ENCODE measurements at places on chromosomes 16 and 17.
A peak's percentile ranks its signal among the peaks of the same experiment; 100 is the strongest.

- no peak for DNase-seq
These were observed 264.6 kb upstream of the KCNJ16 start for GRCh38 chr17:69810326-69810965.

GRCh38 chr17:58329810-58330537, 1.4 kb upstream of the TSPOAP1 start:
- peak; percentile 30 for DNase-seq

DNA sequence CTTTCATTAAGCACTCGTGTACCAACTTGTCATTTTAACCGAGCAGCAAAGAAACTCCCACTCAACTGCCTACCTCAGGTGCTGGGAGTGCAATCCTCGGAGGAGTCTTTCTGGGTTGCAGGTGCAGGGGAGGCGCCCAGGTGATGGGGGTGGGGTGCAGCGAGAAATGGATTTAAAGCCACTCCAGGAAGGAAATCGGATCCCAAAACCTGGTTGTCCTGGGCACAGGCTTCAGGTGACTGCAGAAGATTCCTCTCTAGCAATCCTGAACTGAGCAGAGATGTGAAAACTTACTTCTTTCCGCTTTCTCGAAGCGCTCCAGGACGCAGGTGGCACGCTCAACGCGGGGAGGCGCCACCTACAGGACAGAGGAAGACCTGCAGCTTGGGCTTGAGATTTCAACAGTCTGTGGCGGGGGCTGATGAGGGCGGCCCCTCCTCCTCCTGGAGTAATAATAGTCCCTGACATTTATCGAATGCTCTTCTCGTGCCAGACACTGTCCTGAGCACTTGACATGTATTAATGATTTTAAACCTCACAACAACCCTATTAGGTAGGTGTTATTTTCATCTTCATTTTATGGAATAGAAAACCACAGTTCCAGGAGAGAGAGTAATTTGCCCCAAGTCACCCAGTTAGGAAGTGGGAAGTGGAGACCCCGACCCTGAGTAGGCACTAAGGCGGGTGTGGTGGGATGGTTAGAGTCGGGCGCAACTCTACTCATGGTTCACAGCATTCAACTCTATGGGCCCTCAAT, 27.2 kb upstream of the SKAP1 start:
- DNase-seq, result peak; percentile 78

DNA sequence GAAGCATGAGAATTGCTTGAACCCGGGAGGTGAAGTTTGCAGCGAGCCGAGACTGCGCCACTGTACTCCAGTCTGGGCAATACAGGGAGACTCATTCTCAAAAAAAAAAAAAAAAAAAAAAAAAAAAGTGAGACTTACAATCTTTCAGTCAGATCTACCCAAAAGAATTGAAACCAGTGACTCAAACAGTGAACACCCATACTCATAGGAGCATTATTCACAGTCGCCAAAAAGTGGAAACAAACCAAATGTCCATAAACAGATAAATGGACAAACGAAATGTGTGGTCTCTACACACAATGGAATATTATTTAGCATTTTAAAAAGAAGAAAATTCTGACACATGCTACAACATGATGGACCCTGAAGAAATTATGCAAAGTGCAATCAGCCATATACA, 9.1 kb upstream of the SCNN1B start:
- no peak for DNase-seq

DNA sequence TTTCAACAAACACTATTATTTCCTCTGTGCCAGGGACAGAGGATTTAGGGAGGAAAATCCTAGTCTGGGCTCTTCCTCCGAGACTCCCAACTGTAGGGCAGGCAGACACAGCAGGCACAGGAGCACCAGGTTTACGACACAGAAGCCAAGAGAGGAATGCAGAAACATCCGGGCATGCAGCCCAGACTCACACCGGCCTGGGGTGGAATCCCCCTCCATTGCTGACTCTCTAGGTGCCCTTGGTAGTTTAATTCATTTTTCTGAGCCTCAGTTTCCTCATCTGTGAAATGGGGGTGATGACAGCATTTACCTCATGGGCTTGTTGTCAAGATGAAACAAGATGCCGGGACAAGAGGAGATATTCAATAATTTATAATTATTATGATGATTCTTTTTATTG, 14.9 kb downstream of the CA4 start:
- no peak for DNase-seq

GRCh38 chr16:70588565-70588964, 57.8 kb upstream of the IL34 start:
- DNase-seq, result no peak

DNA sequence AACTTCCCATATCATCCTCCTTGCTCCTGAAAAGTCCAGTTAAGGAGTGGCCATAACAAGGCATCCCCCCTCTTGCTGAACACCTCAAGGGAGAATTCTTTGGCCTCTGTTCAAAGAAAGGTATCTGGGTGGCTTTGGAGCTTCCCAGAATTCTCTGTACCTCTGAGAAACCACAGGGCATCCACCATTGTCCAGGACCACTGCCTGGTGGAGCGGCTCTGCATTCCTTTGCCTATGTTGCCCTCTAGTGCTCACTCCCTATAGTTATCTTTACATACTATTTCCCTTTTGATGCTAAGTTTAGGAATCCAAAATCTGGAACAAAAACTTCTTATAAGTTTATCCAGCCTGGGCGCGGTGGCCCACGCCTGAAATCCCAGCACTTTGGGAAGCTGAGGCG, 30.3 kb downstream of the CHD9NB start:
- no peak for DNase-seq

DNA sequence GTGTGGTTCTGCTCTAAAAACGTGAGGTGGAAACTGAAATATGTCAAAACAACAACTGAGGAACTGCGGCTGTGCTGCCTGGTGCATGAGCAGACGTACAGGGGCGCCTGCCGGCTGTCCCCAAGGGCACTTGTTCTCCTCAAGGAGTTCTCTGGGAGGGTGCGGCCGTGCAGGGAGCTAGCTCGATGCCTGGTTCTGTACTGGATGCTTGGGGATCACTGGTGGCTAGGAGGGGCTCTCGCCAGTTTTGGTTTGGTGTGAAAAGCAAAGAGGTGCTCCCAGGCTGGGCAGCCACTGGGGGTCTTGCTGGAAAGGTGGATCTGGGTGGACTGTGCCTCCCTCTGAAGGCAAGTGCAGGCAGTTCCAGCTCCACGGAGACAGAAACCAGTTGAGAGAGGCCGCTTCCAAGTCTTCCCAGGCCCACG, 41.9 kb upstream of the ATP2A3 start:
- no peak for DNase-seq

- no peak for DNase-seq
These were observed 26.1 kb downstream of the GLG1 start for GRCh38 chr16:74580833-74581232.

DNA sequence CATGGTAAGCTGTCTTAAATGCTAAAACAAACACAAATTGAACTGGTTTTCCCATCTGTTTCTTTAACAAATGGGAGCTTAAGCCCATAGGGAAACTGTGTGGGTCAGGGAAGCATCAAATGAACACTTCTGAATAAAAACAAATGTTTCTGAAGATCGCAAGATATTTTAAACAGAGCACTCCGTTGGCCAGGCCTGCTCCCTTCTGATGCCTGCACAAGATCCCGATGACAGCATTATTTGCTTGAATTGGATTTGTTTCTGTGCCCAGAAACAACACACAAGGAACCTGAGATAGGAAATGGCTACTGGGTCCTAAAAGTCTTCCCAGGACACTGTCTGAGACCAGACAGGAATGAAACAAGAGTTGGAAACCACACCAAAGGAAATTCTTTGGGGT, 425.8 kb upstream of the ZFHX3 start:
- DNase-seq, result no peak

- no peak for DNase-seq
These were observed 82.3 kb downstream of the ARHGAP23 start for GRCh38 chr17:38510421-38511149.

- DNase-seq, result no peak
These were observed 24.4 kb upstream of the VAT1L start for GRCh38 chr16:77763994-77764393.

DNA sequence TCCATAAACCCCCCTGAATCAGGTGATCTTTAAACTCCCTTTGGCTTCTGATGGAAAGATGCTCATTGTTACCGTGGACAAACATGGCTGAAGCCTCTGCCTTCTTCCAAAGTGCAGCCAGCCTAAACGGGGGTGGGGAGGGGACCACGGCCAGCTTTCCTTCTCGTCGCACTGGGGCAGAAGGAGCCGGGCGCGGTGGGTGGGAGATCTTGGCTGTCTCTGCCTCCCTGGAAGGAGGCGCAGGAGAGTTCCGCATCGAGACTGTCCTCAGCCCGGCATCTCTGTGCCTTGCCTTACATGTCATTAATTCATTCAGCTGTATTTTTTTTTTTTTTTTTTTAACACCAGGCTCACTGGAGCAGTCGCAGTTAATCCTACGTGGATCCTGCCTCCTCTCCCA, 163.3 kb upstream of the PLCG2 start:
- no peak for DNase-seq

DNA sequence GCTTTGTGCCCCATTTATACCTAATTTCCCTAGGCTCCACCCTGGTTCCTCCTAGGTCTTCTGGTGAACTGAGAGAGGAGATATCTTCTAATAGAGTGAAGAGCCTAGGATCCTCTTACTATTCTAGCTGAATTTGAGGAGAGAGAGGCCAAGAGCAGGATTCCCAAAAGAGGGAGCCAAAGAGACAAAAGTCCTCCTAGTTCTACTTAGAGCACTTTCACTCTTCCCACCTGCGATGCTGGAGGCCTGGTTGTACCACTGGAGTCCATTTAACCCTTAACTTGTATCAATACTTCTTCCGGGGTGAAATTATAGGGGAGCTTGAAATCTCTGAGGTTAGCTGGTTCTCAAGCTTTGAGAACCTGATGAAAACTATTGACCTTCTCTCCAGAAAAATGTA, 3.4 kb upstream of the SSH2 start:
- no peak for DNase-seq

Data from effector memory CD8-positive, alpha-beta T cell (primary cell).